ENCODE measurements at places on chromosomes 2 and 18.

DNA sequence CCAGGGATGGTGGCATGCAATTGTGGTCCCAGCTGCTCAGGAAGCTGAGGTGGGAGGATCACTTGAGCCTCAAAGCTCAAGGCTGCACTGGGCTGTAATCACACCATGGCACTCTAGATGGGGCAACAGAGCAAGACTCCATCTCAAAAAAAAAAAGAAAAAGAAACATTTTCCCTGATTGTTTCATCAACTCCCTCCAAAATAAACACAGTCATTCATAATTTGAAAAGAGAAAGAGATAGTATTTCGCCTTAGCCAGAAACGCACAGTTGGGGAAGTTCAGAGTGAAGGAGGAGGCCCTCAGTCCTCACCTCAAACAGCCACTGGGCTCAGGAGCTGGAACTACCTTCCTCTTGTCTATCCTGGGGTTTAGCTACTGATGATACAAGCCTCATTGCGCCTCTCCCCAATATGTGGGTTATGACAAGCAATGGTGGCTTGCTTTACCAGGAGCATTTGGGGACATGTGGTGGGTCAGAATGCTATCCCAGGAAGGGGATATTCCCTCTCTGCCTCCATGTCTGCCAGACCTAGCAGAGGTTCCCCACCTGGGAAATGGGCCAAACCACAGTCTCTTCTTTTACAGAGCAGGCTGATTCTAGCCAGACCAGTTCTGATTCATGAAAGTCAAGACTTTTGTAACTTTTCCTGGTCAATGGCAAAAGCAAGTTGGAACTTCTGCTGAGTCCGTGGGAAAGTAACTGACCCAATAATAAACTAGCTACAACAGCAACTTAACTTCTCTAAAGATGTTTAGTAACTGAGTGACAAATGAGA is 22.2 kb upstream of the TMEM87B start:
- no peak for DNase-seq

DNA sequence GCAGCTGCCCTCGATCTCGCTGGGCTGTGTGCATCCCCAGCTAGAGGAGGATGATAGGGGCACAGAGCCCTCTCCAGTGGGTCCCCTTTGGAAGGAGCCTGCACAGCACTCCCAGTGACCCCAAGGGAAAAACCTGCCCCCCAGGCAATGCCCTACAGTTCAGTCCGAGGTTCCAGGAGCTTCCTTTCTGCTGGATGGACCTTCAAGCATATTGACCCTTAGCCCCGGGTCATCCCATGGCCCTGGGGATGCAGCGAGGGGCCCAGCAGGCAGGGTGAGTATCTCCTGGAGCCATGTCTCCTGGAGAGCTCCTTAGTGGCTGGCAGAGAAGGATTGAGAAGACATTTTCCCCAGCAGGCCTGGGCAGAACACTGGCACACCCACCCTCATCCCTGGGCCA is 45.4 kb upstream of the CTDP1 start:
- no peak for DNase-seq

DNA sequence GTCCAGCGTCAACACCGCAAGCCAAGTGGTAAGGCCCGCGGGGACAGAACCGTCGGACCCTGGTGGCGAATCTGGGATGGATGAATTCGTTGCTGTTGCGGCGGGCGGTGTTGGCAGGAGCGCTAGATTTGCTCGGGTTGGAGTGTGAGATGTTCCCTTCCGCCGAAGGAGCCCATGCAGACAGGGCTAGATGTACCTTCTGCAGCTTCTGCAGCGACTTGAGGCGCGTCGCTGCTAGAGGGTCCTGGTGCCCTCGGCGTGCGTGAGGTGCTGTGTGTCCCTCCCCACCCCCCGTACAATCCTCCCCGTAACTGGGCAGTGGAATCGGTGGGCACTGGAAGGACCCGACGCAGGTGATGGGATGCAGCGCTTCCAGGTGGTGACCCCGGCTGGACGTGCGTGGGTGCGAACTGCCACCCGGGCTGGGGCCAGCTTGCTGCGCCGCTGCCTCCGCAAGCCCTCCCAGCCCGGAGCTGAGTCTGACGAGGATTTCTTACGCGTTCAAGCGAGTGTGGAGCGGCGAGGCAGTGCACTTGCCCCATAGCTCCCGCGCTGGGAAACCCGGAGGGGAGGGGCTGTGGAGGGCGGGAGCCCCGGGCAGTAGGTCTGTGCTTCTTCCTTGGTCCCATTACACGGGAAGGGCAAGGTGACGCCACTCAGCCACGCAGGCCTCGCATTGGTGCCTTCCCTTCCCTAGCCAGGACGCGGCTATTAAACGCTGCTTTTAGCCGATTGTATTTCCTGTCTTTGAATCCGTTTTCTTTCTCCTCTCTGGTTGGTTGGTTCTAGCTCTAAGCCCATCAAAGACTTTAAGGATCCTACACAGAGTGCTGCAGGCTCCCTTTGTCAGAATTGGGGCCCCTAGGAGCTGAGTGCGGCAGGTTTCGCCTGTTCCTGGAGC is 34.2 kb downstream of the CHRNA1 start:
- no peak for DNase-seq

- no peak for DNase-seq
Measured at GRCh38 chr2:136255648-136256461, 137.9 kb upstream of the CXCR4 start.

- DNase-seq, result no peak
Measured at GRCh38 chr2:138028538-138028937, 64.3 kb downstream of the HNMT start.

DNA sequence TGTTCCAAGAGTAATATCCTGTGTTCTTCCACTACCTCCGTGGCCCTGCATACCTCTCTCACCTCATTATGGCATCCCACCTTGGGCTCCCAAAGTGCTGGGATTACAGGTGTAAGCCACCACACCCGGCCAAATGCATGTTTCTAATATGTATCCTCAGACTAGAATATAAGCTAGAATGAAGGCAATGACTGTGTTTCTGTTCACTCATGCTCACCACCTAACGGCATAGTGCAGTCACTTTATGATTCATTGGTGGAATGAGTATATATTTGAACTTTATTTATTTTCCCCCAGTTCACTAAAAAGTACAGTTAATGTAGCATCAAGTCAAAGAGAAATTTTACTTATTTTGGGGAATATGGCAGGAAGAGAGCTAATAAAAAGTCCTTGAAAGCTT is 11.3 kb downstream of the PIGN start:
- DNase-seq, result no peak

DNA sequence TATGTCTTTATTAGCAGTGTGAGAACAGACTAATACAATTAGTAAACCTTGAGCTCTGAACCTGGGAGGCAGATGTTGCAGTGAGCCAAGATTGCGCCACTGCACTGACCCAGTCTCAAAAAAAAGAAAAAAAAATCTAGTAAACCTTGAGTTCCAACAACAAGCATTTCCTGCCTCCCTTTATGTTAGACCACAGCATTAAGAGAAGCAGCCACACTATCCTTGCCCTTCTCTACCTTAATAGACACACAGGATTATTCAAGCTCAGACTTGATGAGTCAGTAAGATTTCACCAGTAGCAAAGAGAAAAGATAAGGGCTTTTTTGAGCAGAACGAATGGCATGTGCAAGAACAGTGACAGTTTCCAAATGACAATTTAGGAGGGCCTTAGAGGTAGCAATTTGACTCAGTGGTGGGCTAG is 18.0 kb upstream of the GLS start:
- DNase-seq, result no peak

DNA sequence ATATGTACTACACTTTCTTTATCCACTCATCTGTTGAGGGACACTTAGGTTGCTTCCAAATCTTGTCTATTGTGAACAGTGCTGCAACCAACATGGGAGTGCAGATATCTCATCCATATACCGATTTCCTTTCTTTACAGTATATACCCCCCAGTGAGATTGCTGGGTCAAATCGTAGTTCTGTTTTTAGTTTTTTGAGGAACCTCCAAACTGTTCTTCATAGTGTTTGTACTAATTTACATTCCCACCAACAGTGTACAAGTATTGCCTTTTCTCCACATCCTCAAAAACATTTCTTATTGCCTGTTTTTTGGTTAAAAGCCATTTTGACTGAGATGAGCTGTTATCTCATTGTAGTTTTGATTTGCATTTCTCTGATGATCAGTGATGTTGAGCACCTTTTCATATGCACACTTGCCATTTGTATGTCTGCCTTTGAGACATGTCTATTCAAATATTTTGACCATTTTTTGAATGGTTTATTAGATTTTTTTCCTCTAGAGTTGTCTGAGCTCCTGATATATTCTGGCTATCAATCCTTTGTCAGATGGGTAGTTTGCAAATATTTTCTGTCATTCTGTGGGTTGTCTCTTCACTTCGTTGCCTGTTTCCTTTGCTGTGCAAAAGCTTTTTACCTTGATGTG is 12.2 kb downstream of the PLEK start:
- DNase-seq, result no peak

DNA sequence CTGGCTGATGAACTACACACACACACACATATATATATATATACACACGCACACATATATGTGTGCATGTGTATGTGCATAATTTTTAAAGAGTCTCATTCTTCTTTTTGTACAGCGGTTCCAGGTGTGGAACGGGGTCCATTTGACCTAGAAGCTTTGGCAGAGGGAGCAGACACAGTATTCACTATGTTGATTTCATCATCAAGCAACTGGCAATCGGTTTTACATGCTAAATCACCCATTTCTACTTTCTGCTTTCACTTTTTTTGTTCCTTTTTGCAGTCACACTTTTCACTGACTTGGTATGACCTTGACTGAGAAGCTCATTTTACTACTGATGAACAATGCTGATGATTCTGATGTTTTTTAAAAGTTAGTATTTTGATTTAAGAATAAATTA is 63.0 kb upstream of the PGAP1 start:
- DNase-seq, result no peak

DNA sequence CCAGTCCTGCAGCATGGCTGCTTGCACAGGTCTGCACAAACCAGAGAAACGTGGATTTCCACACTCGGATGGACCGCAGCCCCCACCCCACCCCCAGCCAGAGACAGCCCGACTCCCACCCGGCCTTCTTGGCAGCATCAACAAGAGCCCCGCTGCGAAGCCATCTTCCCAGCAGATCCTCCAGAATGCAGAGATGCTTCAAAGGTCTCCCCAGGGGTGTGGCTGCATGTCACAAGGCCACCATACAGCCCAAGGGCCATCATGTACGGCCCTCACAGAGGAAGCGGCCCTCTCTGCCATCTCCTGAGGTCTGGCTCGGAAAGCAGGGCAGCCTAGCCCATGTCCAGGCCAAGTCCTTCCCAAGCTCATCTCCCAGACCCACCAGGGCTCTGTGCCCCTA is 11.5 kb downstream of the DNMT3A start:
- no peak for DNase-seq

DNA sequence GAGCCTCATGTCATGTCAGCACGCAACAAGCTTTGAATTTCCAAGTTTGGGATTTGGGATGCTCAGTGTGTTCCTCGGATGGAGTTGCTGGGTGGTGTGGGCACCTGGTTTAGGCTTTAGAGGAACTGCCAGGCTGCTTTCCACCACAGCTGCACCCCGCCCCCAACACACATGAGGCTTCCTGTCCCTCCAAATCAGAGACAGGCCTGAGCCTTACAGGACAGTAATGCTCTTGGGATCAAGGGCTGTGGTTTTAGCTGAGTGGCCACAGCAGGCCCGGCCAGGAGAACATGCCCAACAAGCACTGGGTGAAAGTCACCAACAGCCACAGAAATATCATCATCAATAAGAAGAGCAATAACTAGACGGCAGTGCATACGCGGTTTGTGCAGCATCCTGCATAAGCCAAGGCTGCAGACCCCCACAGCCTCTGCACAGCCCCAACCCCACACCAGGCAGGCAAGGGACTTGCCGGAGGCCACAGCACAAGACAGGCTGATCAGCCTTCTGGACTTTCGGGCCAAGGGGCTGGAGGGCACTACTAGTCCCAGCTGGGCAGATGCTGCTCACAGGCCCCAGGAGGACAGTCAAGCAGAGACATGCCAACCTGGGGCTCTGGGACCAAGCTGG is 29.7 kb upstream of the GPC1 start:
- no peak for DNase-seq

GRCh38 chr18:38006541-38006940 is 440.9 kb upstream of the CELF4 start:
- DNase-seq, result no peak
